ENCODE measurements at places on chromosomes 5 and 9.

DNA sequence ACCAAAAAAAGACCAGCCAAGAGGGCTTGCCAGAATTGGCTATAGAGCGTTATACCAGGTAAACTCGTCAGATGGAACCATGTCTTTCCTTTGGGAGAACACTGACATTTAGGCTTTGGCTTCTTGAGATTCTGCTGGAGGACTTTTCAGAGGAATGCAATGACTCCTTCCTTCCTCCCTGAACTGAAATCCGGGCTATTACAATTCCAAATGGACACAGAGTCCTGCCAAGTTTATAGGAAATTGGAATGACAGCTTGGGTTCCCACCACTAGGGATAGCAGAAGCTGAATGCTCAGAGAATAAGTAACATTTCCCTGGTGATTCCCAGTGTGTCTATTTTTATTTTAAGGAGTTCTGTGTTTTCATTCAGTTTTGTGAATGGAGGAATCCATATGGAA is 143.0 kb downstream of the FGF1 start:
- no peak for DNase-seq

- no peak for DNase-seq
Measured at GRCh38 chr5:14436801-14437542, 144.6 kb upstream of the OTULINL start.

DNA sequence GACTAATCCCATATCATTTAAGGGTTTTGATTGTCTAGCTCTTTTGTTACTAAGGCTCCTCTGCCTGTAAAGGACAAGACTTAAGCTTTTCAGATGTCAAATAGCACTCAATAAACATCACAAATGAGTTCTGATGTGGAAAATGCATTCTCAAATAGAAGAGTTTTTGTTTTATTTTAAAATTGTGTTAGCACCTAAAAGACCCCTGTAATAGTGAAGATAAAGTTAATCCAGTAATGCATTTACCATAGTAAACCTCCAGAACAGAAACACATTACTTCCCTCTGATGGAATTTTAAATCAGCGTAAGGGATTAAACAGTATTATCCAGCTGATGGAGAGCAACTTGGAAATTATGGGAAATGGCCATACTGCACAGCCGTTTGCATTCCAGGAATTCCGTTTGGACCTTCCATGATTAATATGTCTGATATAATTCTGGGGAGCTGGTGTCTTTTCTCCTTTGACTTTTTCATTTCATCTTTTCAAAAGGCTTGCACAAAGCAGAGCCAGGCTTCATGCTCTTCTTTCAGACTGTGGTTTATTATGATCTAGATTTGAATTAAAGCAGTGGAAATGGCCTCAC is 105.6 kb downstream of the PPP2R2B start:
- no peak for DNase-seq

DNA sequence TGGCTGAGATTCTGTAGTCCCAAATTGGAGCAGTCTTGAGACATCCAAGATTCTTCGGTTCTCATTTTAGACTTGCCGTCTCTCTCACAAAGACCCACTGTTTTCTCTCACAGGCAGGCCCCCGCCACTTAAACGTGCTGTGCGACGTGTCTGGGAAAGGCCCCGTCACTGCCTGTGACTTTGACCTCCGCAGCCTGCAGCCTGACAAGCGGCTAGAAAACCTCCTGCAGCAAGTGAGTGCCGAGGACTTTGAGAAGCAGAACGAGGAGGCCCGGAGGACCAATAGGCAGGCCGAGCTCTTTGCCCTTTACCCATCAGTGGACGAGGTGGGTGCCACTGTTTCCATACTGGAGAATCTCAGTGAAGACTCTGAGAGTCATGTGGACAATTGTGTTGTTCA is 97.2 kb downstream of the DOCK8 start:
- DNase-seq = no peak

GRCh38 chr9:91483189-91483691 is 59.6 kb upstream of the NFIL3 start:
- DNase-seq = no peak

GRCh38 chr5:170330568-170331054 is 33.0 kb upstream of the LCP2 start:
- DNase-seq = no peak

DNA sequence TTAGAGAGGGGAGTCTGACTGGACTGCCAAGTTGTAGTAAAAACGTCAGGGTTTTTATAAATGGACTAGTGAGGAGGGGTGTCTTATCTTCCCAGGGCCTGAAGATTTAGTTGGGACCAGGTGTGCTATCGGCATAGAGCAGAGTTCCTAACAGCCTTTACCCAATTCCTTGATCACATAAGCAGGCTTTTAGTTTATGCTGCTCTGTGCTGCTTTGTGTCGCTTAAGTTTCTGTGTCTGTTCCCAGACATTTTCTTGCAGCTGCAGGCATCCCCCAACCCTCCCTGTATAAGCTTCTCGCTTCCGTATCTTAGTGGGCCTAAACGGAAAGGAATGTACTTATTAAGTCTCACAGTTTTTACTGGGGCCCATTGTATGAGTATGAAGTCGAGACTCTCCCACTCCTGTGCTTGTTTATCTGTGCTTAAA is 2.6 kb upstream of the SMC5 start:
- DNase-seq = no peak

- peak; percentile 19 for DNase-seq
Measured at GRCh38 chr5:67189931-67190330, 6.7 kb downstream of the CD180 start.

DNA sequence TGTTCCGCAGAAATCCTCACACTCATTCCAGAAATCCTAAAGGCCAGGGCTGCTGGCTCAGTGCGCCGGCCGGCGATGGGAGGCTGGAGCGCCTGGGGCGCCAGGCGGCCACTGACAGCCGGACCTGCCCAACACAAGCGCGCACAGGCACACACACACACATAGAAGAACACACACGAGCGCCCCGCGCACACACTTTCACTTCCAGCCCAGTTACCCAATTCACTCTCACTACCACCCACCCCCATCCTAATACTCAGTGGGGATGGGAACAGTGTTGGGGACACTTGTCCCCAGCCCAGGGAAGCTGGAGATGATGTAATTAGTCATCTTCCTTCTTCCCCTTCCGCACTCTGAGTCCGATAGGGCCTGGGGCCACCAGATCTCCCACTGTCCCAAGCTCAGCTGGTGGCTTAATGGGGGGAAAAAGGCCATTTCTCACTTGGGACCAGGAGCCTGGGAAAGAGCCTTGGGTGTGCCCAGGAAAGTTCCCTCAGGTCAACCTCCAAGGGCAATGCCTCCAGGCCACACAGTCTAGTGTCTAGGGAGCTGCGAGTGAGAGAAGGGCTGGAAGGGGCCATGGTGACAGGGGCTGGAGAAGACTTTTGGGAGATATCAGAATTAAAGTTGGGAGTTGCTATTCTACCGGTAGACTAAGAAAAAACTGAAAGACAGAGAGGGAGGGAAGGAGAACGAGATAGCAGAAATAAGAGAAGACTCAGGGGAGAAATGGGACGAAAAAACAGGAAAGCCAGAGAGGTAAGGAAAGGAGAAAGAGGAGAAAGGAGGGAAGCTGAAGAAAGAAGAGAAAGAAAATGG is 1.7 kb downstream of the EBF1 start:
- peak; percentile 54 for DNase-seq

DNA sequence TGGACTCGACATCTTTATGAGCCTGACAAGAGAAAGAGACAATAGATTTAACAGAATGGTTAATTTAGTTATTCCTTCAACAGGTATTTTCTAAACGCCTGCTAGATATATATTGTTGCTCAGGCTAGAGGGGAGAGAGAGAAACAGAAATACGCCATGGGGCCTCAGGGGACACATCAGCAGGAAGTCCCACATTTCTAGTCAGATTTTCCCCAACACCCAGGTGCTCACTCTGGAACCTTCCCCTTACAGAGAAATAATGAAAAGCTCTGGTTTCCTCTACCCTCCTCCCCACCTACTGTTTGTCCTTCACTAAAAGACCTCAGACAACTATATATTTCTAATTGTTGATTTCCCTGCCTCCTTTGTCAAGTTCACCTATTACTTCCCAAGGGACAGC is 130.3 kb upstream of the TBC1D2 start:
- no peak for DNase-seq
